Fibroblast of skin of abdomen (primary cell): ENCODE measurements at places on chromosomes 16 and 17.

DNA sequence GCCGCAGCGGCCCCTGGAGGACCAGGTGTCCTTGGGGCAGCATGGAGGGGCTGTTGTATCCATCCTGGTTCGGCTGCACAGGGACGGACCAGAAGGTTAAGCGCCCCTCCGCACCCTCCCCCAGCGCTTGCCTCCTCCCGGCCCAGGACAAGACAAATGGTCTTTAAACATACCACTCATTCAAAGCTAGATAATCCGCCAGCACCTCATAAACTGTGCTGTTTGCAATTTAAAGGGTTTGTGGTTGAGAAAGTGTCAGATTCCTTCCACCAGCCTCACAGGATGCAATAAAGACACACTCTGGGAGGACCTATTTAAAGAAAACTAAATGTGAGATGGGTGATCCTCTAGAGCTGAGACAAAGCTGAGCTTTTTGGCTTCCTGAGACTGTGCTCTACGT, 426.2 kb upstream of the EEF2KMT start:
- DNase-seq: no peak

GRCh38 chr16:50311134-50311528, 44.8 kb downstream of the ADCY7 start:
- DNase-seq: no peak

- no peak for DNase-seq
Observed at GRCh38 chr17:34243364-34244320, 11.4 kb upstream of the CCL2 start.

DNA sequence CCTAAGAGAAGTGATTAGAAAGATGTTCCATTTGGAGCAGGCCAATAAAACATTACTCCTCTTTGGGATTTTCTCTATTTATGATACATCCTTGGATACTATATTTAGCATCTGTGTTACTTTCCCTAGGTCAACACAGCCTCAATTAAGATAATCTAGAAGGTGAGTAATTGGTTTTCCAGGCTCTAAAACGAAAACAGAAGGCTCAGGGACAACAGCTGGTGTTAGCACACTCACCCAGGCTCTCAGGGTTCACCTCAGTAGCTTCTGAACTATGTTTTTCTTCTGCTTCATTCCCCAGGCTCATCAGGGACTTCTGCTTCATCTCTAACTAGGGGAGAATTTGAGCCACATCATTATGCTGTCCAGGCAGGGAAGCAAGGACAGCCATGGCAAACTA, 76.6 kb downstream of the ZZEF1 start:
- no peak for DNase-seq

DNA sequence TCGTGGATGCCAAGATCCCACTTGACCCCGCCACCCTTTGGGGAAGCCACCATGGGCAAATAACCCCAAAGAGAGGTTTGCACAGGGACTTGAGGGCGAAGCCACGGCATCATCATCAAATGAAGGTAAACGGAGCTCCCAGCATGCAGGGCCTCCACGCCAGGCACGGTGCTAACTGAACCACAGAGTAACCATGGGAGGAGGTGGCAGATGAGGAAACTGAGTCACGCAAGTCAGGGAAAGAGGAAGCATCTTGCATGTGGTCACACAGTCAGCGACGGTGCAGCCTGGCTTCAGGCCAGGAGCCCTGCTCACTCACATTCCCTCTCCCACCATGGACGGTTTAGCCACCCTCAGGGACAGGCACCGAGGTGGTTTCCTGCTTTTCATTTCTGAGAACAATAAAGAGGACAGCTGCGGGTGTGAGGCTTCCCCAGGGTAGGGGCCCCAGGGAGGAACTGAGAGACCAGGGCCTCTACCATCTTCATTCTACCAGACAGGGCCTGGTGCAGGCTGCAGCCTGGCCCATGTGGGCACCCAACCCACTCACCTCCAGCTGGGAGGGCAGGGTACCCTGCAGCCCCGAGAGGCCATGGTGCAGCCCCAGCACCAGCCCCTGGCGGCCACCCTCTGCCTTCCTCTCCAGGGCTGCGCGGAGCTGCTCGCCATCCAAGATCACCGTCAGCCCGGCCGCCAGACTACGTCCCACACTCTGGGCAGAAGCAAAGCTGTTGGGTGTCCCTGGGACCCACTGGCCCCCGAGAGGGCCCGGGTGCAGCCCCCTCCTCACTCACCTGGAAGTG, 78.3 kb downstream of the RMI2 start:
- DNase-seq: no peak

DNA sequence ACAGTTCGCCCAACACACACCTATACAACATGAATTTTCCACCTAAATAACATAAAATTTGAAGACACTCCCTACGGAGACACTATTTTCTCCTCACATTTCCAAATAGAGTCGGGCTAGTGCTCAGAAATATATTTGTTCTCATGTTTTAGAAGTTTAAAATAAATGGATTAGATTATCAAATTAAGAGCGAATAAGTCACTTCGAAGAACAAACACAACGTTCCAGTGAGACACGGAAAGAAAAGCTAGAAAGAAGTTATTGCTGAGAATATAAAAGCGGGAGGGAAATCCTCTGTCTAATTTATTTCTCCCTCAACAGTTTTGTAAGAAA, 2.0 kb upstream of the HS3ST3B1 start:
- DNase-seq: no peak
